ENCODE measurements at places on chromosomes 3 and 15. TPM values are rescaled to one million over a fixed set of nuclear protein-coding genes. Genes with fewer than 3 reads are reported as not detected.

The CSPG4 gene
- total RNA-seq = 3.0 TPM

The TBL1XR1 gene
- 147 TPM for total RNA-seq

GRCh38 chr3:191997093-191997492 is 536.1 kb downstream of the PYDC2 start:
- no peak overlapping the region for H3K27ac ChIP-seq
- no peak for DNase-seq
- no peaks in the 10 kb centered on the region for H3K36me3 ChIP-seq
- no peak overlapping the region for H3K4me3 ChIP-seq
- H3K27me3 ChIP-seq = no peaks in the 10 kb centered on the region

DNA sequence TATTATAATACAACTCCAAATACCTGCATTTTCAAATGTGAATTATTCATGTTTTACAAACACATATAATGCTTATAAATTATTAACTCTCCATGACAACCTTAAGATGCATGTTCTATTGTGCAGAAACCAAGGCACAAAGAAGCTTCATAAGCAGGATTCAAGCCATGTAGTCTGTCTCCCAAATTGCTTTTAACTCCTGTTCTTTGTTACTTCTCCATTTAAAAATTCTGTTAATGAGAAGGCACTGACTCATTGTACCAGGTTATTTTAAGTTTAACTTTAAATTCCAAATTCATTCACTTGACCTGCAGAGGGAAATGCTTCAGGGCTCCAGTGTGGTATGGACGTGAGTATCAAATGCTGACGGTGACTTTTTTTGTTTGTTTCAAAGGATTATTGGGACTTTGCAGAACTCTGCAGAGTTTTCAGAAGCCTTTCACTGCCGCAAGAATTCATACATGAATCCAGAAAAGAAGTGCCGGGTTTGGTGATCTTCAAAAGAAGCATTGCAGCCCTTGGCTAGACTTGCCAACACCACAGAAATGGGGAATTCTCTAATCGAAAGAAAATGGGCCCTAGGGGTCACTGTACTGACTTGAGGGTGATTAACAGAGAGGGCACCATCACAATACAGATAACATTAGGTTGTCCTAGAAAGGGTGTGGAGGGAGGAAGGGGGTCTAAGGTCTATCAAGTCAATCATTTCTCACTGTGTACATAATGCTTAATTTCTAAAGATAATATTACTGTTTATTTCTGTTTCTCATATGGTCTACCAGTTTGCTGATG is 100.0 kb downstream of the MME start:
- H3K36me3 ChIP-seq = no peaks in the 10 kb centered on the region
- no peak for DNase-seq
- no peak overlapping the region for H3K27ac ChIP-seq
- H3K4me3 ChIP-seq = no peak overlapping the region
- no peaks in the 10 kb centered on the region for H3K4me1 ChIP-seq

DNA sequence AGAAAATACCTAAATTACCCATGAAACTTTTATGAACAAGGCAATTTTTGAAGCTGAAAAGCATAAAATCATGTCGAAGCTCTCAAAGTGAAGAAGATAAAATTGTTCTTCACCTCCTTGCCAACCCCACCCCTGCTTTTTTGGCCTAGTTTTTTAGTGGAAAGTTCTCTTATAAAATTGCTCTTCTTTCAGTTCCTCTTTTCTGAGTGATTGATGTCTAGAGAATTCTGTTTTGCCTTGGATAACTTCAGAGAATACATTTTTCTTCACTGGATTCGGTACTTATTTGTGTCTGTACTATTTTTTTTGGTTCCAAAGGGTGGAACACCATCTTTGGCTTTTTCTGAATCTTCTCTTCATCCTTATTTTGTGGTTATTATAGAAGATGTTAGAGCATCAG is 25.0 kb upstream of the PYDC2 start:
- H3K4me3 ChIP-seq = no peak overlapping the region
- no peak overlapping the region for H3K27ac ChIP-seq
- H3K36me3 ChIP-seq = no peaks in the 10 kb centered on the region
- no peak for DNase-seq
- no peaks in the 10 kb centered on the region for H3K27me3 ChIP-seq
- no peaks in the 10 kb centered on the region for H3K4me1 ChIP-seq

DNA sequence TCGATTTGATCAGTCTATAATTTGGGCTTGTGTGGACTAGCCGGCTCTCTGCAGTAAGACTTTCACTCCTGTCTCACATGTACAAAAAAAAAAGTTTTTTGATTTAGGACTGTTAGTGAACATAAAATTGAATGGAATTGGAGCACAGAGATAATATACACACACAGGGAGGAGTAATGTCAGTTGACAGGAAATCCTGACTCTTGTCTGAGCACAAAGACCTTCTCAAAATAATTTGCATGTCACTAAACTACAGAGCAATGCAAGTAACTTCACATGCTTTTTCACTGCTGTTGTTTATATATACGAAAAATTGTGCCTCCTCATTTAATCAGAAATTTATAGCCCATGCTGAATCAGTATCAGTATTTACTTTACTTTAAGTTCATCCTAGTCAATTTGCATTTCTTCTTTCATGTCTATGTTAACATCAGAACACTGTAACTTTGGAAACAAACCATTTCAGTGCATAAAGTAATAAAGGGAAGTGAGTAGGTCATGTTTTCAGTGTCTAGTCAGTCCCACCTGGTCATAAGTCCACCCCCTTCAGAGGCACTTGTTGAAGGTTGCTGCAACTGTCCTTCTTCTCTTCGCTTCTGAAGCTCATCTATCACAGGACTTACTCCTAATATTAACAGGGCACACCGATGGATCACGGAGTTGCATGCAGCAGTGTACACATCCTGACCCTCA is 115.8 kb downstream of the FBXL22 start:
- H3K4me3 ChIP-seq = no peak overlapping the region
- H3K27me3 ChIP-seq = no peaks in the 10 kb centered on the region

DNA sequence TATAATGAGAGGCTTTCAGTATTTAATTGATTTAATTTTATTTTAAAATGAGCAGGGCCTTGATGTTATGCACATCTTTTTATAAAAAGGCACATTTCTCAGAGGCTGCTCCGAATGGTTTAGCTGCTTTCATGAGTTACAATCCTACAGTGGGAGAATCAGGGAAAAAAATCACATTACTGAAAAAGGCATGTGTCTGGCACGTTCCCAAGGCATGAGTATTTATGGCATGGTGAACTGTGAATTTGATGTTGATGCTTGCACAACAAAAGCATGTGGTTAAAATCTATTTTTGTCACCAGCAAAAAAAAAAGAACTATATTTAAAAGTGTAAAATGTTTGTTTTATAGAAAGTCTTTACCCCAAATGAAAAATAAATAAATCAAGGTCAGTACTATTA is 485.2 kb upstream of the ROBO2 start:
- no peaks in the 10 kb centered on the region for H3K36me3 ChIP-seq
- H3K4me1 ChIP-seq = no peaks in the 10 kb centered on the region
- no peak for DNase-seq
- no peaks in the 10 kb centered on the region for H3K27me3 ChIP-seq
- no peak overlapping the region for H3K27ac ChIP-seq
- no peak overlapping the region for H3K4me3 ChIP-seq

DNA sequence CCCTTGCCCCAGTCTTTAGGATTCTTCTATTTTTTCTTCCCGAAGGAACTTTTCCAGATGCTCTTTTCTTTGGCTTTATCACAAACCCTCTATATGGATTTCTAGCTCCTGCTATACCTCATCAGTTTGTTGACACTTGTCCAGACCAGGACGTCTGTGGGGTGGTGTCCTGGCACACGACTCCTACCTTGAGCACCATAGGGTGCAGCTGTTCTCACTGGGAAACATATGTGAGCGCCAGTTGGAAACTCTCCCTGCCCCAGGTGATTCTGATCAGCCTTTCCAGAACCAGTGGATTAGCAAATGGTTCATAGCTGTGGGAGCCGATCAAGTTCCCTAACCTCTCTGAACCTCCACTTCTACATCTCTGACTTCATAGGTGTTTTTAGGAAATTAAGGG is 40.6 kb upstream of the USP3 start:
- H3K4me1 ChIP-seq = no peaks in the 10 kb centered on the region
- peaks cover 3% of the 10 kb centered on the region for H3K27me3 ChIP-seq
- H3K27ac ChIP-seq = no peak overlapping the region

DNA sequence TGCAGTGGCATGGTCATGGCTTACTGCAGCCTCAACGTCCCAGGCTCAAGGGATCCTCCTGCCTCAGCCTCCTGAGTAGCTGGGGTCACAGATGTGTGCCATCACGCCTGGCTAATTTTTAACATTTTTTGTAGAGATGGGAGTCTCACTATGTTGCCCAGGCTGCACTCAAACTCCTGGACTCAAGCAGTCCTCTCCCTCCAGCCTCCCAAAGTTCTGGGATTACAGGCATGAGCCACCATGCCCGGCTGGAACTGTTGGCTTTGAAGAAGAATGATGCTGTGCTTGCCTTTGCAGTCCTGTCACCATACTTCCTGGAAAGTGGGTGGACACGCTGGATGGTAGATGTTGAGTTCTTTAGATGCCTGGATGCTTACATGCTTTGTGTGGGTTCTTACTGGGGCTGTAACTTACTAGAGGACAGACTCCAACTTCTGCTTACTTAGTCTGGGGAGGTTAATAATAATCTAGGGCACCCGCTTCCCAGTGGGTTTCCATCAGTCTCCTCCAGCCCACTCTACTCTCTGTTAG is 36.7 kb downstream of the IGF1R start:
- no peaks in the 10 kb centered on the region for H3K36me3 ChIP-seq
- H3K27me3 ChIP-seq = no peaks in the 10 kb centered on the region

DNA sequence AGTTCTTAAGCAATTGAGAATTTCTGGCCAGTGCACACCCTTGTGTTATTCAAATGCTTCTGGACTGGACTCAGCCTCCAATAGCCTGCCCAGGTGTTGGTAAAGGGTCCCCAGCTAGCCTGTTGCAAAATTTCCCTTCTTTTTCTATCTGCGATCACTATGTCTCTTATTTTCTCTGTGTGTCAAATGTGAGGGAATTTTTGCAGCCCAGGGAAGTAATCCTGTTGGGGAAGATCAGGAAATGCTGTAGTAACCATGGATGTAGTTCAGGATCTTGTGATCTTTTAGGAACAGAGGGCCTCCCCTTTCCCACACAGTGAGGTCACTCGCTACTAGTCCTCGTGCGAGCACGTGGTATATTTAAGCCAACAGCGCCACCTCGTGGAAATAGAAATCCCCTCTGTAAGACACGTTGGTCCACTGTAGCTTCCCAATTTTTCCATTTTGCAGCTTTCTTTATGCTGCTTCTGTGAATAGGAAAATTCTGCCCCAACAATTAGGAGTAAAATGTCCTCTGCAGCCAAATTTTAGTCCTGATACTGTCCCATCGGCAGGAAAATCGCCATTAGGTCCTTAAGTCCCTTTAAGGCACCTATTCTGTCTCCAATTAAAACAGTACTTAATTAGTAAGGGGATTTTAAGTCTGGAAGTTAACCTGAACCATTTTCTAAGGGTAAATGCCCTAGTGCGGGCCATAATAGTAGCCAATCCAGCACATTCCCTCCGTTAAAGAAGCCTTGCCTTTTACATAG is 4.0 kb upstream of the SMCO1 start:
- H3K27me3 ChIP-seq = no peaks in the 10 kb centered on the region
- no peak overlapping the region for H3K4me3 ChIP-seq
- no peaks in the 10 kb centered on the region for H3K36me3 ChIP-seq
- H3K4me1 ChIP-seq = no peaks in the 10 kb centered on the region

GRCh38 chr15:81211376-81211775 is 14.7 kb downstream of the IL16 start:
- no peaks in the 10 kb centered on the region for H3K36me3 ChIP-seq
- DNase-seq = no peak
- no peaks in the 10 kb centered on the region for H3K27me3 ChIP-seq
- no peak overlapping the region for H3K4me3 ChIP-seq
- no peaks in the 10 kb centered on the region for H3K4me1 ChIP-seq
- H3K27ac ChIP-seq = no peak overlapping the region

GRCh38 chr3:42176242-42177034 is 85.3 kb downstream of the TRAK1 start:
- H3K27ac ChIP-seq = no peak overlapping the region
- no peak overlapping the region for H3K4me3 ChIP-seq
- DNase-seq = no peak
- no peaks in the 10 kb centered on the region for H3K36me3 ChIP-seq
- H3K27me3 ChIP-seq = no peaks in the 10 kb centered on the region

All from H1 (cell line).